AG08396 (cell line): ENCODE measurements at places on chromosomes 2 and 18.

- DNase-seq: peak; percentile 26
Observed at GRCh38 chr2:241809383-241810306, 652 bp downstream of the NEU4 start.

DNA sequence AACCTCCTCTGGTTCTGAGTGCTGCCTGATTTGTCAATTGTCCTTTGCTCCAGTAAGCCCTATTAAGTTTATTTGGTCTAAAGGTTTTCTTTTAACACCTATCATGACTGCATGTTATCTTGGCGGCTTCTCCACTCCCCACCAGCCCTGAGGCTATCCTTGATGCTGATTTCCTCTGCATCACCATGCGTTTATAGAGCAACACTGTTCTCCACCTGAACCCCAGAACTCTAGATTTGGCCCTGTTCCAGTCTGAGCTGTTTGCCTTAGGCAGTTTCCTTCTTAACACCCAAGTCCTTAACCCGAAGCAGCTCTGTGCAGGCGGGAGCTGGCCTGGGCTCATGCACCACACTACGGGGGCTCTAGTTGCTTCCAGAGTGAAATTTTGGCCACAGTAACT, 98.2 kb upstream of the NPAS2 start:
- DNase-seq: no peak

- DNase-seq: no peak
Observed at GRCh38 chr18:58228762-58229161, 184.7 kb downstream of the NEDD4L start.

DNA sequence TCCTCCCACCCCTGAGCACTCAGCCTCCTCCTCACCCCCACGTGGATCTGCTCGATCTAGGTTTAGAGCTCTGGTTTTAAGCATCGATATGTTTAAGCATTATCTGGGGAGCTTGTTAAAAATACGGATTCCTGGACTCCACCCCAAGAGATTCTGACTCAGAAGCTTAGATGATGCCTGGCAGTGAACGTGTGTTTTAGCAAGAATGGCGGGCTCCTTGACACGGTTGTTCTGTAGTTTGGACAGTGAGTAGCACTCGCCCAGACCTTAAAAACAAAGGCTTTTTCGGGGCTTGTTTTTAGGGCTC, 47.3 kb downstream of the LDLRAD4 start:
- no peak for DNase-seq

GRCh38 chr2:205646680-205647079, 35.6 kb upstream of the NRP2 start:
- DNase-seq: no peak
